ENCODE measurements at places on chromosomes 5 and 9. TPM values are rescaled to one million over a fixed set of nuclear protein-coding genes. Genes with fewer than 3 reads are reported as not detected.

- DNase-seq = no peak
These were observed 133.7 kb downstream of the KIF4B start for GRCh38 chr5:155147222-155147621.

DNA sequence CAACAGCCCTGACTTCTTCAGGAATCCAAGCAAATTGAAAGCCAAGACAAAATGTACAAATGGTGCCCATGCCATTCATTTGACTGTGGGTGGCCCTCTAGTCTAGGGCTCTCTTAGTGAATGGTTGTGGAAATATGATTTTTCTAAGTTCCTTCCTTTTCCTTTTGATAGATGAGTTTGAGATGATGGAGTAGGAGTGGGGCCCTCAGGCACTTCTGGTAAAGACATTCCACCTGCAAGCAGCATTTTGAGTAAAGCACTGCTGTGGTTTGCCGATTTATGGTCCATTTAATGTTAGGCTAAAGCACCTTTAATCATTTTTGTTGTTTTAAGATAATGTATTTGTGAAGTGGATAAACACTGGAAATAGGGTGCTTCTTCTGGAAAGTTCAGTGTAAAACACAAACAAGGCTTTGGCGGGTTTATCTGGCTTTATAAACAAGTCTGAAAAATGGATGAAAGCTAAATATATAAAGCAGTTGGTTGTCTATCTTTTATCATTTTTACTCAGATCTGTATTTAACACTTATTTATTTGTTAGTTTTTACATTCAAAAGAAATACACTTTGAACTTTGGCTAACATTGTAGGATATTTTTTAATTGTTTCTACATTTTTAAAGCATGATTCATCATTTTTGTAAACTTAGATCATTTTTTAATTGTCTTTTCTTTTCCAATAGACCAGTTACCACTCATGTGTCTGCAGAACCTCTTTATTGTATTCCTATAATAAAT lies 213.5 kb downstream of the PJA2 start:
- no peak for DNase-seq

- no peak for DNase-seq
These were observed 14.0 kb downstream of the TRIM14 start for GRCh38 chr9:98105006-98105405.

- DNase-seq = no peak
These were observed 63.3 kb downstream of the CAVIN4 start for GRCh38 chr9:100641166-100641565.

DNA sequence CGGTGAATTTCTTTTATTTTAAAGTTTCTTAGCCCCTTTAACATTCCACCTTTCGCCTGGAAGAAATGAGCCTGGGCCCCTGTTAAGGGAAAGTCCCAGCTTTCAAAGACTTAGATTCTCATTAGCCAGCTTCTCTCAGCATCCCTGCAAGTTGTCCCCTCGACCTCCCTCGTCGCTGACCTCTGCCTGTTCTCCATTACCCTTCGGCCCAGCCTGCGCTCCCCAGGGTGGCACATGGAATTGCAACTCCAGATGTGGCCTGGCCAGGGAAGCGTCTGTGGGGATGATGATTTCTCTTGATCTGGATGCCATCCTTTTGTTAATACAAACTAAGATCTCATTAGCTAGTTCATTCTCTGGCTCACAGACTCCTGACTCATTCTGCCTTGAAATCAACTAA lies 43.4 kb upstream of the FANCC start:
- no peak for DNase-seq

DNA sequence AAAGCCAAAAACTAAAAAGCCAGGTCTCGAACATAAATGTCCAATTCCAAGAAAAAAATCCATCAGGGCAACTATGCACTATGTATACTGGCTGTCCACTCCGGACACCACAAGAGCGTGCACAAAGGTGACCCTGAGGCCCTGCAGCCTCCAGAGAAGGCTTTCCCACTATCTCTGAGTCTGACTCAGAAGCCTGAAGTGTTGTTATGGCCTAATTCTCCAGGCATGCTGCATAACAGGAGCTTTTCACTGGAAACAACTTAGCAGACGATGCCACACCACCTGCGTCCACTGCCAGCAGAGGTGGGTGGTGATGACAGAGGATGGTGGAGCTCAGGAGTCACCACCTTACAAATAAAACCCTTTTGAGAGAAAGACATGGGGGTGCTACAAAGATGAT lies 63.7 kb downstream of the HABP4 start:
- no peak for DNase-seq

DNA sequence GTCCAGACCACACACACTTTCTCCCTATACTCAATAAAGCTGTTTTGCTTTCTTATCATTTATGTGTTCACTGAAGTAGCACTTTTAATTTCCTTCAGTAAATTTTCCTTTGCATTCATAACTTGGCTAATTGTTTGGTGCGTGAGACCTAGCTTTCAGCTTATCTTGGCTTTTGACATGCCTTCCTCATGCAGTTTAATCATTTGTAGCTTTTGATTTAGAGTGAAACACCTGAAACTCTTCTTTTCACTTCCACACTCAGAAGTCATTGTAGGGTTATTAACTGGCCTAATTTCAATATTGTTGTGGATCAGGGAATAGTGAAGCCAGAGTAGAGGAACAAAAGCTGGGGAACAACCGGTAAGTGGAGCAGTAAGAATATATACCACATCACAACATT lies 114.7 kb downstream of the ST8SIA4 start:
- DNase-seq = no peak

DNA sequence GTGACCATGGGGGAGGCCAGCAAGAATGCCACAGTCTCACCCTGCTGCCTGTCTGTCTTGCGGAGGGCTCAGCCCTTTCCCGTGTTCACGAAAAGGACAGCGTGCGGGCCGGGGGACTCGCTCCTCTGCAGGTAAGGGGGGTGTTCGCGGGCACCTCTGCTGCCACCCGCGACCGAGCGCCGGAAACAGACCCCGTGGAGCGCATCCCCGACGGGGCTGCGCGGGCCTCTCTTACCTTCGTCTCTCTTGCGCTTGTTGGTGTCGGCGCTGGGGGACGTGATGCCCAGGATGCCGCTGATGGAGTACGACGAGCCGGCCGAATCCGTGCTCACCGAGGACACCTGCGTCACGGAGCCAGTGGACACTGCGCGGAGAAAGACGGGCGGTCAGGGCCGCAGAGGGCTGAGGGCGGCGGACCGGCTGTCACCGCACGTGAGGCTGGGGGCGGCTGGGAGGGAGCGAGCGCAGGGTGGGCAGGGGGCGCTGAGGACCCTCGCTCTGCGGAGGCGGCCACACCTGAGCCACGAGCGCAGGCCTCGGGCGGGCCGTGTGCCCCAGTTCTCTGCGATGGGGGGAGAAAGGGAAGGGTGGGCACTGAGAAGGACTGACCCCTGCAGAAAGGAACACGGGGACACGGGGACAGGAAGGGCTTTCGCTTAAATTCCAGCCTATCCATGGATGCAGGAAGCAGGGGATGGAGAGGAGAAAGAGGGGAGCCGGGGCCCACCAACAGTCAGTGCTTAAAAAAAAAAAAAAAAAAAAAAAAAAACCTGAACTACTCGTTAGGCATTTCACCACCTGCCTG lies 31.5 kb downstream of the PAX5 start:
- no peak for DNase-seq

DNA sequence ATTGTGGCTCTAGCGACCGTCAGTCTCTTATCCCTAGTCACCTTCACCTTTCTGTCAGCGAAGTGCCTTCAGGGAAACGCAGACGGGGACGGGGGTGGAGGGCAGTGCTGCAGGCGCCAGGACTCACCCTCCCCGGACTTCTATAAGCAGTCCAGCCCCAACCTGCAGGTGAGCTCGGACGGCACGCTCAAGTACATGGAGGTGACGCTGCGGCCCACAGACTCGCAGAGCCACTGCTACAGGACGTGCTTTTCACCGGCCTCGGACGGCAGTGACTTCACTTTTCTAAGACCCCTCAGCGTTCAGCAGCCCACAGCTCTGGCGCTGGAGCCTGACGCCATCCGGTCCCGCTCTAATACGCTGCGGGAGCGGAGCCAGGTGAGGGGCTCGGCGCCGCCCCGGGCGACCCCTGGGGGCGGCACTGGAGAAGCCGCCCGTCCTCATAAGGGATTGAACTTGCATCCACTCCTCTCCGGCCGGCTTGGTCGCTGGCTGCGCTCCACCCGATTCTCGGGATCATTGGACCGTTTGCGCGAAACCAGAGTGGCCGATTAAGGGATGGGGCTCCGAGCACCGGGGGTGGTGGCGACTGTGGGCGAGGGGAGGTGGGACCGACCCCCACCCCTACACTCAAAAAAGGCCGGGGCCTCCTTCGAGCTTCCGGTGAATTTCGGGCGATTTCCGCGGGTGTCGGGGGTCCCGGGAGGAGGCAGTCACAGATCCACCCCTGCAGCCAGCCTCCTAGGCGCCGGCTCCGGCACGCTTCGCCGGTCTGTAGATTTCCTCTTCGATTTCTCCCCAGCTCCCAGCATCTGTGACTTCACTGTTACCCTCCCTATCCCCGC lies 2.7 kb downstream of the PCDHGC5 start:
- DNase-seq = no peak

- no peak for DNase-seq
These were observed 81.2 kb upstream of the MAP3K1 start for GRCh38 chr5:56734091-56734694.

DNA sequence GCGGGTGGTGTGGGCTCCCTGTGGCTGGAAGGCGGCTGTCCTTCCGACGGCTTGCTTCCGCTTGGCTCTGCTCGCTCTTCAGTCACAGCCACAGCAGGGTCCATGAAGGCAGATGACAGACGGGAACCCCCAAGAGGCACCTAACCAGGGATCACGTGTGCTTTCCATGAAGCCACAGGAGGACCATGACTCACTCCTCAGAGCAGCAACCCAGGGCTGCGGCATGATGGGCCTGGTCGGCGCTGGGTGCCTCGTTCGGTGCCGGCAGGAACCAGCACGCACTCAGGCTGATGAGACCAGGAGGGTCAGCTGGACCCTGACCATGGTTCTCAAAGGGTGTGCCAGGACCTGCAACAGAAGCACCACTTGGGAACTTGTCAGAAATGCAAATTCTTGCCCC lies 32.8 kb upstream of the MED10 start:
- DNase-seq = no peak

The IL9 gene
- not detected for total RNA-seq

The SMIM32 gene
- 1.1 TPM for total RNA-seq

The MIGA2 gene
- total RNA-seq = 45.4 TPM

The PCDHA13 gene
- 3.9 TPM for total RNA-seq

The PSIP1 gene
- total RNA-seq = 82.3 TPM

The ENTPD2 gene
- 0.51 TPM for total RNA-seq
